ENCODE measurements at places on chromosomes 13 and 19. TPM values are rescaled to one million over a fixed set of nuclear protein-coding genes. Genes with fewer than 3 reads are reported as not detected.

DNA sequence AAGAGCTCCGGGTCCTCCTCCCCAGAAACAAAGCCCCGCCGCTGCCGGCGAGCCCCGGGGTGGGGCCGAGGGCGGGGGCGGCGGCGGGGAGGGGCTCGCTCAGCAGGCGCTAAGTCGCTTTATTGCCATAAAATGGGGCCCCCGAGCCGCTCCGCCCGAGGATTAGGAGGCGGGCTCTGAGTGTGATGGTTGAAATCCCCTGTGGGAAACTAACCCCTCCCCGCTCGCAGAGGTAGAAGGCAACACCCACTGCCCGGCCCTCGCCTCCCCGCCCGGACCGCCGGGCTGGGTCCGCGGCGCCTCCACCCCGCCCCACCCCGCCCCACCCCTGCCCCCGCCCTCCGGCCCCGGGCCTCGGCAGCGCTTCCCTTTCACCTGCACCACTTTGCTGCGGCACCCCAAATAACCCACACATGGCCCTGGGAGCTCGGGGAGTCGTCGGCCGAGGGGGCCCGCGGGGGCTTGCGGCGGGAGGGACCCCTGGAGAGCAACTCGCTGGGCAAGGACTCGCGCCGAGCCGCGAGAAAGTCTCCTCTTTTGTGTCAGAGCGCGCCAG is at the start of gene KLF12:
KLF12 (minus strand) TSS at position 184 of the 556 bp plus-strand sequence.
- peak; percentile 88 for DNase-seq

GRCh38 chr19:38705197-38706019 is 38.9 kb downstream of the CAPN12 start:
- no peak for DNase-seq

GRCh38 chr13:98977568-98978265 is at the start of gene DOCK9:
DOCK9 (minus strand) TSS chr13:98978064; CDS start chr13:98977909, 155 bp downstream.
- peak; percentile 76 for DNase-seq

GRCh38 chr13:100796463-100796862 is 121.9 kb upstream of the TMTC4 start:
- DNase-seq, result no peak

- DNase-seq, result no peak
These were observed 1210.1 kb downstream of the DIAPH3 start for GRCh38 chr13:58953638-58954037.

GRCh38 chr19:18364826-18365528 is 21.0 kb upstream of the GDF15 start:
- peak; percentile 96 for DNase-seq

- DNase-seq, result no peak
These were observed 10.3 kb downstream of the TBCB start for GRCh38 chr19:36125557-36125956.

GRCh38 chr13:25827831-25828465 is 223.9 kb downstream of the SHISA2 start:
- DNase-seq, result no peak

ERICH4 gene
- total RNA-seq, result not detected

DACH1 gene
- under 0.01 TPM for total RNA-seq

CPB2 gene
- total RNA-seq, result not detected

SLITRK1 gene
- not detected for total RNA-seq

CATSPERD gene
- not detected for total RNA-seq

S1PR5 gene
- total RNA-seq, result 2.5 TPM
